ENCODE measurements at places on chromosomes 11 and 22.

DNA sequence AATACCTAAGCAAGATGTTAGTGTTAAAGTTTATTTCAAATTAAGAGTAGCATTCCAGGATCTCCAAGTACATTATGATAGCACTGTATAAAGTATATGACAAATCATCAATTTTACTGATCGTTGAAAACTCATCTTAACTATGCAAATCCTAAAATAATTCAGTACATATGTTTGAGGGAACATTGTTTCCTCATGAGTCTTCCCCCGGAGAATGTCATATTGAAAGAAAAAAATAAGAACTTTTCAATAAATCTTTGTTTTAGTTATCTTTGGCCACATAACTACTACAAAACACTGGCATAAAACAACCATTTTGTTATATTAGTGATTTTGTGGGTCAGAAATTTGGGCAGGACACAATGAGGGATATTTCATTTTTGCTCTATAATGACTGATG, 135.4 kb downstream of the METTL15 start:
- DNase-seq: no peak

- no peak for DNase-seq
Measured at GRCh38 chr11:43392713-43393112, 34.0 kb downstream of the TTC17 start.

DNA sequence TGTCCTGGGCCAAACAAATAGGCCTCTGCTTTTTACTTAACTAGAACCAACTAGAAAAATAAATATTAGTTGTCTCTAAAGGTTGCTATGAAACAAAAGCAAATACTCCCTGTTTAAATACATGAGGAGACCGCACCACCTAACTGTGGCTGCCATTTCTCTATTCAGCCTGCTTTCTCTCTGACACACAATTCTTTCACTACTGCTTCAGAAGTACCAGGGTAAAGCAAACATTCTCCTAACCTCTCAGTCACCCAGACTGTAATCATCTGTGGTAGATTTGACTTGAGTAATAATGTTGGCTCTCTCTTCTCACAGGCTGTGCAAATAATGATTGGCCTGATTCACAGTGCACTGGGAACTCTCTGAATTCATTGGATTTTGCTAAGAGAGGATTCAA, 41.0 kb upstream of the MS4A8 start:
- no peak for DNase-seq

- DNase-seq: peak; percentile 34
Measured at GRCh38 chr22:19766511-19767426, 6.2 kb downstream of the TBX1 start.

DNA sequence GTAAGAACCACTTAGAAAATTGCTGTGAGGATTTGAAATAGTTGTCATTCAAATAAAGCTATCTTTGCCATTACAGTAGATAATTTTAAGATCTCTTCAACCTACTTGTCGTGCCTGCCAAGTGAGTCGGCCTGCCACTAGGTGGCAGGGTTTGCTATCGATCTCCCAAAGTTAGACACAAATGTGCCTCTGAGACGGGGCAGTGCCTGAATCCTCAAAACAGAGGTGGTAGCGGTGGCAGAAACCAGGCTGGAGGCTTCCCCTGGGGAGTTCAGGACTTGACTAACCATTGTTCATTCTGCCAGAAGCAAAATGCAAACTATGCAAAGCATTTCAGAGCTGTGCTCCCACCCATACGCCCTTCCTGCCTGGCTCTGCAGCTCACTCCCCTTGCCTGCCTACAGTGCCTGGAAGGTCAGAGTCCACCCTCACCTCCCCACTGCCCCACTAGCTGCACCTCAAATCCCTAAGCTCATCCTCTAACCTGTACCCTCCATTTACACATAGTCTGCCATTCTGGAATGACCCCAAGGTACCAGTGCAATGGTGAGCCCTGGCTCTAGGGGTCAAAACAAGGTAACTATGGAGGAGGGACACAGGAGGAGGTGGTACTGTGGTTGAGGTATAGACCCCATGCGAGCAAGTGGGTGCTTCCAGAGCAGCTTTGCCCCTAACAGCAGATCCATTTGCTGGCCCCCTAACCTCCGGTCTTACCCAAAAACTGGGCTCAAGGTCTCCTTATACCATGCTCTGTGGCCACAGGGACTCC, 82.1 kb downstream of the C11orf58 start:
- DNase-seq: peak; percentile 22

GRCh38 chr11:75968021-75968625, 153.1 kb downstream of the UVRAG start:
- DNase-seq: no peak

DNA sequence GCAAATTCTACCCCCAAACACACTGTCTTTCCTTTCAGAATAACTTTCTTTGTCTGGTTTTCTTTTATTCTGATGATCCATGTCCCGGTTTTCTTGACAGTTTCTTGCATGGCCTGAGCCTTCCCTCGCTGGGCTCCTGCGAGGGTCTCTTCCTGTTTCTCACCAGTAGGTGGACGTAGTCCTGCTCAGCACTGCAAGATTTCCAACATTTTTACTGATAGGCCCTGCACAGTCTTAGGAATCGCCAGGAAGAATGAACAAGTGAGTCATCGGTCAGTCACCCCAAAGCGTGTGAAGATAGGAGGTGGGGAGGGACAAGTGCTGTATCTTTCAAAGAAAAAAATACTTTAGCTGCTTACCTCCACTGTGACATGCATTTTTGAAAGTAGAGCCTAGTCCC, 16.9 kb upstream of the KIRREL3 start:
- DNase-seq: no peak

DNA sequence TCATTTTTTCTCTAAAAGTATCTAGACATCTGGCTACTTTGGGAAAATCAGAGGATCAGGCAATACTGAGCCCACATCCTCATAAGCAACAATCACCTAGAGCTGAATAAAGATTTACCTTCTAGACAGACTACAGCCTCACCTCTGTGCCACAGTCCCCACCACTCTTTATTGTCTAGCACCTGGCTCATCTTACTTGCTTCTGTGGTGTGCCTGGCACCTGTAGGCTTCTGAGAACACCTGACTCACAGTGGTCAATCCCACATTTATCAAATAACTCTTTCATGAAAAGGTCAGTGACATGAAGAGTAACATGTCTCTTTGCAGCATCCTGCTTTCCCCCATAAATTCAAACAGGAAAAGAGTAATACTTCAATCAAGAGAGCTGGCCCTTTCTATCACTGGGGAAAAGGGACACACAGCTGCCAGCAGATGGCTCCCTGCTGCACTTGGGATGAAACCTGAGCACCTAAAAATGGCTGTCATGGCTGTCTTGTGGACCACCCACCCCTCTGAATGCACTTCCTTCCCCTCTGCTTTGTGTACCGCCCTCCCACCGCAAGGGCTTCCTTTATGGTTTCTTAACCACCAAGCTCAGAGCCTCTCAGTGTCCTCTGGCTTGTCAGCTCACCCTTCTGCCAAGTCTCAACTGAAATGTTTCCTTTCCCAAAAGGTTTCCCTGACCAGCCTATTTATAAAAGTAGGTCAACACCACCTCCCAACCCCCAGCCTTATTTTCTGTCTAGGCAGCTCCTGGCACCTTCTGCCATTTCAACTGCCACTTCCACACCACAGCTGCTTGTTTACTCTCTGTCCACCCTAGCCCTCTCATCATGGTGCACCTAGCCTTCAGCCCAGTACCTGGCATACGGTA, 9.3 kb downstream of the TFIP11 start:
- DNase-seq: peak; percentile 24

DNA sequence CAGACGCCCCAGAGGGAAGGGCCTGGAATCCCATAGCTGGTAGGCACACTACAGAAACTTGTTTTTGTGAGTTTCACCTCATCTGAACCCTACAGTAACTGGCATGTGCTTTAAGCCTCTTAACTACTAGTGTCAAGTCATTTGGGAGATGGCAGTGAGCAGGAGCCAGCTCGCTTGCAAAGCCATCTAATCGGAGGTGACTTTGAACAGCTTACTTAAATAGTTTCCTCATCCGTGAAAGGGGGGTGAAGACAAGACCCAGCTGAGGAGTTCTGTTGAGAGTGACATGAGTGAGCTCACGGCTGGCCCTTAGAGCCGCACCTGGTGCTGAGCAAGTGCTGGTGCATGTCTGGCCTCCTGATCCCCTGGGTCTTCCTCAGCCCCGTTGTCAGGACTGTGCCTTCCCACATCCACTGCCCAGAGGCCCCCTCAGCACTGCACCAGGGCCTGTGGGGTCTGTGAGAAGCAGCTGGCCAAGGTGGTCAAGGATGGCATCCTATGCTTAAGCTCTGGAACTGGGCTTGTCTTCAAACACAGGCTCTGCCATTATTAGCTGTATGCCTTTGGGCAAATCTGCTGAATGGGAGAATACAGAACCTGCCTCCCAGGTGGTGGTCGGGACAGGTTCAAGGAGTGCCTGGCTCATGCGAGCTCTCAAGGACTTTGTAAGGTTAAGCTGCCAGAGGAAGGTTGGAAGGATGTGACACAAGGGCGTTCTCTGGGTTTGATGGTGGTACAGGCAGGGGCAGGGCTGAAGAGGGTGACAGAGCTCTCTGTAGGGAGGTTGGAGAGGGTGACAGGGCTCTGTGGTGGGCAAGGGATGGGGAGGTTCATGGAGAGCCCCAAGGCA, 27.3 kb downstream of the INCENP start:
- DNase-seq: no peak

- no peak for DNase-seq
Measured at GRCh38 chr11:1777737-1778136, 14.0 kb upstream of the CTSD start.

- no peak for DNase-seq
Measured at GRCh38 chr11:114326776-114327175, 30.6 kb downstream of the NNMT start.

- DNase-seq: no peak
Measured at GRCh38 chr22:45897736-45898135, 79.2 kb downstream of the WNT7B start.

- DNase-seq: no peak
Measured at GRCh38 chr11:81569999-81570398, 1163.7 kb downstream of the FAM181B start.

DNA sequence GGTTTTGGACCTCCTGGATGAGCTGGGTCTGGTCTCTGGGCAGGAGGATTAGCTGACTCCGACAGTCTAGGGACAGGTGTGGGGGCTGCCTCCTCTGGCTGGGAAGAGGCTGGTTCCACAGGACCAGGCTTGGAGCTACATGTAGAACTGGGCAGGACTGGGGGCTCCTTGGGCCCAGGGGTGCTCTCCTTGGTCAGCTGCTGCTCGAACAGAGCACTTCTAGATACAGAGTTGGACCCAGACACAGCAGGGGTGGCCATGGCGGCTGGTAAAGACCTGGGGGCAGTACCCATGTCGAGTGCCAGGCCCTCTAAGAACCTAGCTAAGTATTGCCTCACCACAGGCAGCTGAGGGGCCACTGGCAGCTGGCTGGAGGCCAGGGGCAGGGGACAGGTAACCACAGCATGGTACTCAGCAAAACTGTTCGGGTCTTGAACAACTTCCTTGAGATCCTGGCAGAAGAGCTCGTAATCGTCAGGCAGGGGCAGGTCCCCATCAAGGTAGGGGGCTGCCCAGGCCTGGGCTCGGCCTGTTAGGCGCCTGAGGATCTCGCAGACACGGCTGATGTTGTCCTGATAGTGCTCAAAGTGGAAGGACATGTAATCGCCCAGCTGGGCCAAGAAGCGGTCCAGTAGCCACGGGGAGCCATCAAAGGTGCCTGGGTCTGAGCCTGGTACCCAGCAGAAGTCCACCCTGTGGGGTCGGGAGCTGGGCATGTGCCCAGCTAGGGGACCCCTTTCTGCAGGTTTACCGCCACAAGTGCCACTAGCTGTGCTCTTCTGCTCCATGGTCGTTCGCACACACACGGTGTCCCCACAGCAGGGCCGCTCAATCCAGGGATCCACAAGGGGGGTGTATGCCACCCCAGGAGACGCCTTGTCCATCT, 3.1 kb downstream of the GNB1L start:
- DNase-seq: no peak

DNA sequence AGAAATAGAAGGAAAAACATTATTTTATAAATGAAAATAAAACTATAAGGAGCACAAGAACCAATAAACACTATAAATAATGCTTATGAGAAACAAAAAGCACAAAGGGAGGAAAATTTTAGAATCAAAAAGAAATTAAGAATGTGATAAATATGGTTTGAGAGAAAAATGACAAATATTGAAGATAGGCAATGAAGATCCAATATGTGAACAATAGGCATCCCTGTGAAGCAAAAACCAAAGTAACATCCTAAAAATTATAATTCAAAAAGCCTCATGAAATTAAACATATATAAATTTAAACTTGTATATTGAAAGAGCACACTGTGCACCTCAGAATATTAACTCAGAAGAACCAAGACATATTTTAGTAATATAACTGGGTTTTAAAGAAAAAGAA, 216.2 kb downstream of the GRIK4 start:
- no peak for DNase-seq

- DNase-seq: no peak
Measured at GRCh38 chr11:4884361-4884760, 2.7 kb downstream of the OR51T1 start.

GRCh38 chr11:19892876-19893275, 180.2 kb downstream of the NAV2 start:
- DNase-seq: no peak

DNA sequence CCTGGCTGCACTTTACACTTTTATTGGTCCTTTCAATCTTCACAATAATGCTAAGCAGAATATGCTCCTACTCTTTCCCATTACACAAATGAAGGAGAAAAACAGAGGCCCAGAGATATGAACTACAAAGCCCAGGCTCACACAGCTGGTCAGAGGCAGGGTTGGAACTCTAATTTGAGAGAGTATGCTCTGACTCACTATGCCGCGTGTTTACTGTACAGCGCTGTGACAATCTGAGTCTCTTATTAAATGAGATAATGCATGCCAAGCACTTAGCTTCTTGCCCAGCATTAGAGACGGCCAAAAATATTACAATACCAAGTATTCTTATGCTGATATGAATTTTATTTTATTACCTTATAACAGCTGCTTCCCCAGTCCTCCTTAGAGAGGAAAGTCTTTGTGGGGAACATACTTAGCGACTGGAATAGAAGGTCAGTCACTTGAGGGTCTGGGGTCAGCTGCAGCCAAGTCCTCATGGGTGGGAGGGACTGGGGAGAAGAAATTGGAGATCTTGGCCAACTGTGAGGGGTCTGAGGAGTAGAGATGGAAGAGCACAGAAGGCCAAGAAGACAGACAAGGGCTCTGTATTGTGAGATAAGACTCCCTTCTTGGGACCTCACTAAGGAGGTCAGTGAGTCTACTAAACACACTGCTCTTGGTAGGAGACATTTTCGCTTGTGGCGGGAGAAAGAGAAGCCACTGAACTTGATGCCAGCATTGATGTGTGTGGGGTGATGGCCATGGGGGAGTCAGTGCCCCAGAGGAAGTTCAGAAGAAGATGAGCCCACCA, 150.8 kb upstream of the TIMP3 start:
- DNase-seq: no peak

DNA sequence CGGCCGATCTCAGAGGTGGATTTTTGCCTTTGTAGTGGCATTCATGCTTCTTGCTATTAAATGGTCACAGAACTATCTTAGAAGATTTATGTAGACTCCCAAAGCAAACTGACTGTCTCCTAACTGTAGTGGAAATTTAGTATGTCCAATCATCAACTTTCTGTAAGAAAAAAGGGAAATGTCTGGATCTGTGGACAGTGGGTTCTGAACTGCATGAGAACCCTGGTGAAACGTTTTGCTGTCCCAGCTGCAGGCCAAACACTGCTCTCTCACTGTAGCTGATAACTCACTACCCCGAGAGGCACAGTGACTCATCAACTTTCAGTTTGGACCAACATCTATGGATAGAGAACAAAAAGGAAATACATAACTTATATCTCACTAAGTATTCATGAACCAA, 387.1 kb downstream of the SOX6 start:
- no peak for DNase-seq
